ENCODE measurements at places on chromosomes 7 and 10.

DNA sequence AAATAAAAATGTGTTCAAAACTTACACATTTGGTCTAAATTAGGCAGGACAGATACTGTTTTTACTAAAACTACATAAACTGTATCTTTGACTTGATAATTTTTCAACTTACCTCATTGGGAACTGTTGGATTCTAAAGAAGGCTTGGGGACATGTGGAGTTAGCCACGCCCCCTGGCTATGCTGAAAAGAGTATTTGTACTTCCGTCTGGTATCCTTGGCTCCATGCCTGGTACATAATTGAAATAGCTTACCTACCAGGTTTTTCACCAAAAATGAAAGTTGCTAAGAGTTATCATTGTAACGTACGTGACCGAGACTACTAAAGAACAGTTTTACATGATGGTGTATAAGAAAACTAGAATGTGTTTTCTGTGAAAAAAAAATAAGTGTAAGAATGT is 604.8 kb upstream of the IGFBP3 start:
- DNase-seq, result no peak

DNA sequence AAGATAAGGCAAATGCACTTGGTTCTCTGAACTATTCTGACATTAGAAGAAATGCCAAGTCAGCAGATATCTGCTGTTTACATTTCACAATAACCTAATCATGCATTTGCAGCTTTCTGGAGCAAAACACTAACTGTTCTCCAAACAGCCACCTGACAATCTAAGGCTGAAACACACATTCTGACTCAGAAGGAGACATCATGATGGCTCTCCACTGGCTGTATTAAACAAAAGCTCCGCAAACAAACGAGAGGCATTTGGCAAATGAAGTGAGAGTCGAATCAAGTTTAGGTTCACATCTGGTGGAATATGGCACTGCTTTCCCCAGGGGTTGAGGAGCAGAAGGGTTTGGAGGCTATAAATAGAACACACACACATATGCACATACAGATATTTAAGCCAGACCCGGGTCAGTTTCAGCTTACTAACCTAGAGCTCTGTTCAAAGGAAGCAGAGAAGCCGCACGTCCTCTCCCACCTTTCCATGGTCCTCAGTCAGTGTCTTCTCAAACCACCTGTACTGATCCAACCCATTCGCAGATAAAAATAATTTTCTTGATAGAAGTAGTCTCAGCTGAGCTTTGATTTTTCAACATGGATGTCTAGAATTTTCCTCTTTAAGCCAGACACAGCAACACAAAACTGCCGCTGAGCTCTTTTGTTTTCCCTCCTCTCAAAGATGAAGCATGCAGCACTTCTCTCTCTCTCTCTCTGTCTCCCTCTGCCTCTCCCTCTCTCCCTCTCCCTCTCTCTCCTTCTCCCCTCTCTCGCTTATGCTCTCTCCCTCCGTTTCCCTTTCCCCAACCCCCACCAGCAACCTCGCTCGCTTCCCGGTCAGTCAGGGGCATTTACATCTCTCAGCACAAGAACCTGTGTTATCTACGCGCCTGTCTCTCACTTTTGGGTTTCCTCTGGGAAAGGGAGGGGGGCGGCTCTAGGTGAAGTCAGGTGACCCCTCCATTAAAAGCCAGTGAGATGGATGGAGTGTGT is 682.8 kb downstream of the MAGI2 start:
- no peak for DNase-seq

GRCh38 chr10:71638064-71638821 is 81.3 kb downstream of the C10orf105 start:
- no peak for DNase-seq

- DNase-seq, result no peak
Observed at GRCh38 chr10:129029851-129030602, 437.0 kb upstream of the MGMT start.

DNA sequence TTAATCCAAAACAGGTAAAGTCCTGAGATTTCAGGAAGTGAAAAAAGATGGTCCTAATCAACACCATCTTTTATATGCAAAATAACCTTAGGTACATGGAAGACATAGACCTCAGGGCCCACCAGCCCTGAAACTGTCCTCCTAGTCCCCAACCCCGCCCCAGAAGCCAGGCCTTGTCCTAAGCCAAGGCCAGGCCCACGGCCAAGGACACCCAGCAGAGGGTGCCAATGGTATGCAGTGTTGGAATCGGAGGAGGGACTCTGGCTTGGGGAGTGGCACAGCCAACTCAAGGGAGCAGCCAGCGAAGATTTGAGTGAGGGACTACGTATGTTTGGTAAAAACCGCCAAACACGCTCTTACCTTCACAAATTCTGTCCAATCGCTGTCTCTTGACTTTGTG is 96.7 kb downstream of the ZRANB1 start:
- DNase-seq, result no peak

DNA sequence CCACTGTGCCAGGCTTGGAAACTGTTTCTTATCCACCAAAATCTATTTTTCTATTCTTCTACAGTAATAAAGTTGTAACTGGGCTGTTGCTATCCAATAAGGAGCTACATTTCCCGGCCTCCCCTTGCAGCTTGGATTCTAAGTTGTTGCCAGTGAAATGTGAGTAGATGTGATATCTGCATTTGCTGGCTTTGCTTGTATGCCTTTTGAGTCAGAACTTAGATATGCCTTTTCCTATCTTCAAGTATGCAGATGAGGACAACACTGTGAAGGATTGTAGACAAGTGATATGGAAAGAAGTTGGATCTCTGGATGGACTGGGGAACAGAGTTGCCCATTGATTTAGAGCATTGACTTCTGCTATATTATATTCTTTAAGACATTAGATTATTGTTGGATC is 236.9 kb downstream of the REEP3 start:
- no peak for DNase-seq

GRCh38 chr10:71600849-71601248 is 118.7 kb downstream of the C10orf105 start:
- peak; percentile 88 for DNase-seq

DNA sequence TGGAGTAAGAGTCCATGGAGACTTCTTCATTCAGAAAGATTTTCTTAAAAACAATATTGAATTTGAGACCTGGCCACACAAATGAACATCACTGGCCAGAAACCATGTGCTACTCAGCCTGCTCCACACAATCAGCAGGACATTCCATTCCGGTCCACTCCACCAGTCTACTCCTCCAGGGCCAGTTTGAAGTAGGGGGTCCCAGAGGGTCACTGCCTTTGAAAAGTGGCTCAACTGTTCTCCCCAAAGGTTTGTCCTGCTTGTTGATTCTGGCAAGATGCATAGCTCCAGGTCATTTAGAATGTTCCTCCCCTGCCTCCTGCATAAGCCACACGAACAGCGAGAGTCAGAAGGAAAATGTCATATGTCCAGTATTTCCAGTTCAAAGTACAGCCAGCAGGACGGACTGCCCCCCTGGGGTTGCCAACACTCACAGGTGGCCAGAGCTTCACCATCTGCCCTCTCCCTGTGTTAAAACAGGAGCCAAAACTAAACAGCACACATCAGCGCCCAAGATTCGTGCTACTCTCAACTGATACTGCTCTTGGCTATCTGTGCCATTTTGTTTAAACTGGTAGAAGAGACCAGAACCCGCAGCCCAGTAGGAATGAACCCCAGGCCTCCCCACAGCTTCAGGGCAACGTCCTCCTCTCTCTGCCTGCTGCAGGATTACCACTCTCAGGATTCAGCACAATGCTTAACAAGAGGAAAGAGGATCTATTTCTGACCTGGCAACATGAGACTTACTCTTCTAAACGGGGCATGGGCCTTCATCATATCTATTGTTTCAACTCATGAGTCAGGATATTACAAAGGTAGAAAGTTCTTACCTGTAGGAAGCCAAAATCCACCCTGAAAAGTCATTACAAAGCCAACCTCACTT is 11.3 kb downstream of the GRB10 start:
- no peak for DNase-seq

DNA sequence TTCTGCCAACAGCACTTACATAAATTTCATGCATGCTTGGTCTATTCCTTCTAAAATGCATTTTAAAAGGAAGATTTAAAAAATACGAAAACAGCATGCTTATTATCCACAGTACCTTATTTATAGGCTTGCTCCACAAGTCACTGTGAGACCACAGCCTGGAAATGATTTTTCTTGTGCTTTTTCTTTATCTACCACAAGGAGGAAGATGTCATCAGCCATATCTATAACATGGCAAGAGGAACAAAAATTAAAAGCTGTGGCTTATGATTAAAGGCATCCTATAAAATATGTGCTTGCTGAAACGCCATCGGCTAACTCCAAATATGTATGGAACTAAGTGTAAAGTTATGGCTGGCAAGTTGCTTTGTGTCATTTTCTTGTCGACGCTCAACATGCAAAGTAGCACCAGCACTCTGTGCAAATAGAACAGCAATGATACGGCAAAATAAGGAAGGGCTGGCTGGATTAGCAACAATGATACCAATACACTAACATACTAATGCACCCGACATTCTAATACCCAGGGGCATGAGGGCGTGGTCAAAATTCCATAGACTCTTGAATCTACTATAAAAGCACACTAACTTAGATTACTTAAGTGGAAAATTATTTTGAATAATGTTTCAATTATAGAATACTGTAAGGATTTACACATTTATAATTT is 41.2 kb upstream of the AKR1E2 start:
- no peak for DNase-seq

GRCh38 chr7:15503603-15504290 is 58.1 kb downstream of the AGMO start:
- DNase-seq, result no peak

GRCh38 chr10:103661198-103661950 is 167.9 kb downstream of the NEURL1 start:
- peak; percentile 84 for DNase-seq

- DNase-seq, result no peak
Observed at GRCh38 chr10:48745662-48746245, 61.1 kb downstream of the WDFY4 start.

GRCh38 chr7:80977751-80978150 is 58.9 kb upstream of the SEMA3C start:
- no peak for DNase-seq

All from GM04504 (cell line).